CD14-positive monocyte (primary cell): ENCODE measurements at places on chromosomes 7 and 10. TPM values are rescaled to one million over a fixed set of nuclear protein-coding genes. Genes with fewer than 3 reads are reported as not detected.

- no peak for DNase-seq
Observed at GRCh38 chr7:130141884-130142653, 63.1 kb downstream of the TMEM209 start.

DNA sequence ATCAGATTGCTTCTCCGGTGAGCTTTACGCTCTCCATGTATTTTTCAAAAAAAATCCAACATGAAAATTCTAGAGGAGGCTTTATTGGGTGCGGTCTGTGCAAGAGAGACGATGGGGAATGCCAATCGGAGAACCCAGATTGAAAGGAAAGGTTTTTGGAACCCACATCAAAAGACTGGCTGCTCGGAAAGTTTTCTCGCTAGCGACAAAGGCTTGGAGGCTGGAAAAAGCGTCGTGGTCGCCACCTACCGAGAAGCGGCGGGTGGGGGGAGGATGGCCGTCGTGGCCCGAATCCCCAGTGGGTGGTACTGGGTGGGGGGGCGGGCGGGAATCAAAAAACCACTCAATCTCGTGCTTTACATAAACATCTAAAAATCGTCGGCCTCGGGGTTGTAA, 1.1 kb upstream of the GTF2I start:
- no peak for DNase-seq

DNA sequence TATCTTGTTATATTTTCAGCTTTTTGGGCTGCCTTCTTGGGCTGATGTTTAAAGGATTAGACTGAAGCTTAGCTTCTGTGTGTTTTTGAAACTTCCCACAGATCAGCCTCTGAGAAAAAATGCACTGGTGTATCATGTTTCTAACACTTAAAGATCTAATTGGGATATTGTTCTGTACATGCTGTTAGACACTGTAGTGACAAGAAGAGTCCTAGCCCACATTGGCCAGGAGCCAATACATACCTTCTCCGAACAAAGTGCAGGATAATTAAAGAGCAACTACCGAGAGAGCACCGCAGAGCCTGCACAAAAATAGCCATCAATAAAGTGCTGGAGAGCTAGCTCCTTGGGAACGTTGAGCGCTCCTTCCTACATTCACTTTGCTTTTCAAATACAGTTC, 289.4 kb upstream of the SP8 start:
- no peak for DNase-seq

DNA sequence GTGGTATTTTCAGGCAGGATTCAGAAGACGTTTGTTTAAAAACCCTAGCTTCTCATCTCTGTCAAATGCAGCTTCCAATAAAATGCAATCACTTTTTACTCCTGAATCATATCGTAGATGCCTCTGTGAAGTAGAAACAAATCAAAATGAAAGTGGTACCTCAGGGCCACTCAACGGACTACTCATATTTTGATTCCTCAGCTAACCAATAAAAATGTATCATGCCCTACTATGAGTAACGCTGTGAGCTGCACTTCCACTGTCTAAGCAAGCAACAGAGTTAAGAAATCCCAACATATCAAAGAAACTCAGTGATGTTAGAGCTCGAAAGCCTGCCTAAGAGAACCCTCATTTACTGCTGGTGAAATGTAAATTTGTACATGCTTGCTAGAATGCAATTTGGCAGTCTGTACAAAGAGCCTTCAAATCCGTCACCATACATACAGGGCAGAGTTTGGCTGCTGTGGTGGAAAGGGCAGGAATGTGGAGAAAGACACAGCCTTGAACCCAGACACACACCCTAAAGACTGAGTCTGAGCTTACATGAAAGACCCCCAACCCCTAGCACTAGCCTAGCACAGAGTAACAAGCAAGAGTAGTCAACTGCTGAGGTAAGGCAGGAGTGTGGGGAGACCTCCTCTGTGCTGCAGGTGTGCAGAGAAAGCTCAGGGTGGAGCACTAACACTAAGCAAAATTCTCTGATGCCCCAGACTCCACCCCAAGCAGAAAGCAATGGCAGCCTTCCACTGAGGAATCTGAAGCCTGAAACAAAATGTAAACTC, 151.5 kb downstream of the ANK3 start:
- DNase-seq: peak; percentile 30

GRCh38 chr7:112084520-112084971, 121.7 kb downstream of the DOCK4 start:
- DNase-seq: peak; percentile 94

GRCh38 chr7:107080099-107080505, 35.6 kb downstream of the PRKAR2B start:
- no peak for DNase-seq

DNA sequence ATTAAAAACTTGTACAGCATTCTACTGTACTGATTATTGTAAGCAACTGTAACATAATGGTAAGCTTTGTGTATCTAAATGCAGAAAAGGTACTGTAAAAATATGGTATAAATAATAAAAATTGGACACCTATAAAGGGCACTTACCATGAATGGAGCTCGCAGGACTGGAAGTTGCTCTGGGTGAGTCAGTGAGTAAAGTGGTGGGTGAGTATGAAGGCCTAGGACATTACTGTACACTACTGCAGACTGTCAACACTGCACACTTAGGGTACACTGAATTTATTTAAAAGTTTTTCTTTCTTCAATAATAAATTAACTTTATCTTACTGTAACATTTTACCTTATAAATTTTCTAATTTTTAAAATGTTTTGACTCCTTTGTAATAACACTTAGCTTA, 118.6 kb upstream of the ASAH2 start:
- DNase-seq: no peak

DNA sequence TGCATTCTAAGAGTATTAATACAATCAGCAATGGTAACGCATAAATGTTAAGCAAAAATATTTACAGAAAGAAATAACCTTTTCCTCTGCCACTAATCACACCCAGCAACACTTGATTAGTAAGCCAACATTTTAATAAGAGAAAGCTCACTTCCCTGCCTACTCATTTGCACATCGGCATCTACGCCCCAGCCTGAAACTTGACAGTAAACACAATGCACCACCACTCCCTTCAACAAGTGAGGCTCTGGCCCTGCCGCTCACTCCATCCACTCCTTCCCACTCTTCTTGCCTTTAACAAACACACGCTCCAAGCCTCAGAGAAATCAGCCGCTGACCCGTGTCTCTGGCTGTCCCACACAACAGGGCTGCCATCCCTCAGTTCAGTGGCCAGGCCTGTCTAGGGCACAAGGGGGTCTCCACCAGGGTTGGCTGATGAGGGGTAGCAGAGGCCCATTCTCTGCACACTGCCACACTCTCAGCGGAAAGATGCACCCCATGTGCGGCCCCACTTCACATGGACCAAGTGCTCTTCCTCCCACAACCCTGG, 54.6 kb downstream of the CTBP2 start:
- no peak for DNase-seq

- DNase-seq: no peak
Observed at GRCh38 chr10:73989594-73990150, 8.2 kb upstream of the VCL start.

- peak; percentile 66 for DNase-seq
Observed at GRCh38 chr7:3092468-3092867, 48.8 kb upstream of the CARD11 start.

The FAM25A gene
- polyA plus RNA-seq: not detected

The CPXM2 gene
- polyA plus RNA-seq: not detected in 2 replicates

The JCAD gene
- not detected in 2 replicates for polyA plus RNA-seq

The TSPAN33 gene
- polyA plus RNA-seq: 4.4 TPM
